ENCODE measurements at places on chromosomes 1 and 21.
A peak's percentile ranks its signal among the peaks of the same experiment; 100 is the strongest.

GRCh38 chr1:155167166-155168104 lies 5.7 kb downstream of the KRTCAP2 start:
- DNase-seq, result peak; percentile 79

- no peak for DNase-seq
Observed at GRCh38 chr1:27602462-27603308, 1.3 kb downstream of the AHDC1 start.

DNA sequence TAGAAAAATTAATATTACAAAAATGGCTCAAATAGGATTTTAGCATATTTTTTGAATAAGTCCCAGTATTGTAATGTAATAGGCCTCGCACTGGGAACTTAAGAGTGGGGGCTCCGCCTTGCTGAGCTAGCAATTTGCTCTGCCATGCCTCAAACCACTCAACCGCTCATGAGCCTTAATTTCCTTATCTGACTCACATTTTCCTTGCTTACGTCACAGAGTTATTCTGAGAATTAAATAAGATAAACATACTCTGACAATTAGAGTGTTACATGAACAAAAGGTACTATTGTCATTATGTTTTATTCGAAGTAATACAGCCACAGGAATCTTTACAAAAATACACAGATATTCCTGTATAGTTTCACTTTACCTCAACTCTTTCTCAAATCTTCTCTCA lies 108.1 kb downstream of the SLC44A5 start:
- DNase-seq, result no peak

GRCh38 chr1:5651964-5652821 lies 340.0 kb downstream of the NPHP4 start:
- DNase-seq, result no peak

DNA sequence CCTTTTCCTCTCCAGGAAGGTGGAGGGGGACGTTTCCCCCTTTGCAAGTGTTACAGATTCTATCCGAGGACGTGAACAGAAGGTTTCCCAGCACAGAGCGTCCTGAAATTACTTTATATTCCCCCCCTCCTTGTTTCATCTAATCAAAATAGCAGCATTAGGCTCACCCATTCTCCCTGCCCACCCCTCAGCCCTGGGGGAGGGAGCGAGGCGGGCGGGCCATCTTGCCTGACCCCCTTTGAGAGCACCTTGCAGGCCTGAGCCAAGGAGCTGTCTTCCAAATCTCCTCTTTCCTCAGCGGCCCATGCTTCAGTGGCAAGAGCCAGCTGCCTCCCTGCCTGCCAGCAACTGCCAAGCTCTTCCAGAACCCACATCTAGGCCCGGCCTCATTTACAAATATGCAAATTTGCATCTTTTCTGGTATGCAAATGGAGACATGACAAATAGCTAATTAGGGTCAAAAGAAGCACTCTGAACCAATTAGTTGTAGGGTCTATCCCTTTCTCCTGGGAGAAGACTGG lies 69.1 kb upstream of the POU3F1 start:
- no peak for DNase-seq

GRCh38 chr1:218787826-218788225 lies 385.9 kb upstream of the LYPLAL1 start:
- no peak for DNase-seq

DNA sequence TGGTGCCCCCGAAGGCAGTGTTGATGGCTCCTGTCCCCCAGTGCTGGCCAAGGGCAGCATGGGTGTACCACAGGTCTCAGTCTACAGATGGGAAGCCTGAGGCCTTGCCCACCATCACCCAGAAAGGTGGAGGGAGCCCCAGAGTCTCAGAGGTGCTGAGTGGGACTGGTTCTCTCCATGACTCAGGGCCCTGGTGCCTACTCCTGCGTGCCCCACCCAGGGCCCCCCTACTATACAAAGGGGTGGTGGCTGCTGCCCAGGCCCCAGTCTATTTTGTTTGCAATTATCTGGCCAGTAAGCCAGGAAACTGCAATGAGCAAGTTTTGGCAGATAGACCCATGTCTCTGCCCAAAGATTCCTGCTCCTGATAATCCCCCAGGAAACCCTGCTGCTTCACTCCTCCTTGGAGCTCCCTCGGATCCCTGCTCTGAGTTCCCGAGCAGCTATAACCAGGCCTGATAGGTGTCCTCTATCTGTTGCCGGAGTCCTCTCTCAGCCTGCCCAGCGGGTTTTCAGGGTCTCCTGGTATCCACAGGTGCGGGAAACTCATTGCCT lies 41.7 kb downstream of the EDN2 start:
- DNase-seq, result no peak

DNA sequence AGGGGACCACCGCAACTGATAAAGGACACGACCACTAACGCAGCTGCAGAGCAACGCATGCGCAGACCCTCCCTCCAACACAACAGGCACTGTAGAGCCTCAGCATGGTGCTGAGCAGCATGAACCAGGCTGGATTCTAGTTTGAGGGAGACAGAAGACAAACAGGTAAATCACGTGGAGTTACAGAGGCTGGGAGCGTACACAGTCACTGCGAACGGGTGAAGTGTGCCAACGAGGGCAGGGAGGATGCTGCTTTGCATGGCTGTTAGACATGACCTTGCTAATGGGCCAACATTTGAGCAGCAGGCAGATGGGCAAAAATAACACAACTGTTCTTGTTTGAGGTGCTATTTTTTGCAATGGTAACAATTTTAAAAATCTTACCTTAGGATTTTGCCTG lies 55.2 kb upstream of the NADK start:
- DNase-seq, result no peak

- no peak for DNase-seq
Observed at GRCh38 chr1:182971219-182971618, 18.3 kb upstream of the SHCBP1L start.

- DNase-seq, result no peak
Observed at GRCh38 chr21:33362044-33362555, 37.3 kb downstream of the IFNAR1 start.

- DNase-seq, result no peak
Observed at GRCh38 chr1:55288245-55288644, 73.1 kb upstream of the USP24 start.

DNA sequence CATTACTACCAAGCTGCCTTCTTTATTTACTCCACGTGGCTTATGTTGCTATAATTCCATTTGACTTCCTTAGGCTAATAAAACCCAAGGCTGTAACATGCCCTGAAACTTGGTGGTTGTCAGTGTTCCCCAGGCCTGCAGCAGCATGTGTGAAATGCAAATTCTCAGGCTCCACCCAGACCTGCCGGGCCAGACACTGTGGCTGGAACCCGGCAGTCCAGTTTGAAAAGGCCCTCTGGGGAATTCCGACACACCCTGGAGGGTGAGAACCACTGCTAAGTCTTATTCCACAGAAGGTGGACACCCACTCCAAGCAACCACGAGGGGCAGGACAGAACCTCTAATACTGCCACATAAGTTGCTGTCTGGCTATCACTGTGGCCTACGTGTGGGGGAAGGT lies 41.4 kb downstream of the URB1 start:
- DNase-seq, result no peak

DNA sequence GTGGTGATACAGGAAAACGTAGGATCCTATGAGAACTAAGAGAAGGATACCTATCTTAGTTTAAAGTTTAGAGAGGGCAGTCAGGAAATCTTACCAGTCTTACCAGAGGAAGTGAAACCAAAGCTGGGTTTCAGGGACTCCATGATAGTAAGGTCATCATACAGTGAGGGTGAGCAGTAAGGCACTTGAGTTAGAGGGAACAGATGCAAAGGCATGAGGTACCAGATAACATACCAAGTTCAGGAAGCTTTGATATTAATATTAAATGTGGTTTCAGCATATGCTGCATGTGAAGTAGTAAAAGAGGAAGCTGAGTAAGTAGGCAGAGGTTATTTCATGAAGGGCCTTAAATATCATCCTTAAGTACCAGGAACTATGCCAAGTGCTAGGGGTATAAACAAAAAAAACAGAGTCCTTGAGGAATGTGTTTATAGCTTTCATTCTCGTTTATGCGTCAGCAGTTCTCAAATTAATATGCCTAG lies 16.9 kb downstream of the ATG4C start:
- DNase-seq, result no peak

GRCh38 chr1:77950873-77951272 lies 28.0 kb downstream of the FUBP1 start:
- DNase-seq, result no peak

- no peak for DNase-seq
Observed at GRCh38 chr21:23936224-23936623, 1671.1 kb downstream of the MRPL39 start.

DNA sequence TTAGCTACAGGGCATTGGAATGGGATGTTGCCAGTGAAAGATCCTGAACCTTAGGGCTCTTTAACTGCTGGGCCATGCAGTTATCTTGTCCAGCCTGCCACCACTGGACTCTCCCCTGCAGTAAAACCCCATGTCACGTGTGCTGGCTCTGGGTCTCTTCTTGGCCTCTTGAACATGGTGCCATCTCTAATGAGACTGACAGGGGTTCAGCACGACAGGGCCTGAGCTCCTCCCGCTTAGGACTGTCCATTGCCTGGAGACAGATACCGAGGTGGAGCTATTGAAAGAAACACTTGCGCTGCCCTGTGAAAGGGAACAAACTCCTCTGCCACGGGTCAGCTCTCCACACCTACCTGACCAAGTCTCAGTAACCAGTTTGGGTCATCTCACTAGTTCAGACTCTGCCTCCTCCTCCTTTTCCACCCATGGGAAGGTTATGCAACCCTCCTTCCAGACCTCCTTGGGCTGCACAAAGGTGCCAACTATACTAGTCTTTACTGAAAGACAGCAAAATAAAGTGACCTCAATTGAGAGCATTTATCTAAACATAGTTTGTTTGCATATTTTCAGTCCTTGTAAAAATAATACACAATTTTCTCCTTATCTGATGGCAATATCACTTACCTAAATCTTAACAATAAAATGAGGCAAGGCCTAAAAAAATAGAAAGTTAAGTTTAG lies 66.0 kb downstream of the GNG12 start:
- no peak for DNase-seq

- DNase-seq, result no peak
Observed at GRCh38 chr1:234976861-234977680, 151.6 kb downstream of the TOMM20 start.

DNA sequence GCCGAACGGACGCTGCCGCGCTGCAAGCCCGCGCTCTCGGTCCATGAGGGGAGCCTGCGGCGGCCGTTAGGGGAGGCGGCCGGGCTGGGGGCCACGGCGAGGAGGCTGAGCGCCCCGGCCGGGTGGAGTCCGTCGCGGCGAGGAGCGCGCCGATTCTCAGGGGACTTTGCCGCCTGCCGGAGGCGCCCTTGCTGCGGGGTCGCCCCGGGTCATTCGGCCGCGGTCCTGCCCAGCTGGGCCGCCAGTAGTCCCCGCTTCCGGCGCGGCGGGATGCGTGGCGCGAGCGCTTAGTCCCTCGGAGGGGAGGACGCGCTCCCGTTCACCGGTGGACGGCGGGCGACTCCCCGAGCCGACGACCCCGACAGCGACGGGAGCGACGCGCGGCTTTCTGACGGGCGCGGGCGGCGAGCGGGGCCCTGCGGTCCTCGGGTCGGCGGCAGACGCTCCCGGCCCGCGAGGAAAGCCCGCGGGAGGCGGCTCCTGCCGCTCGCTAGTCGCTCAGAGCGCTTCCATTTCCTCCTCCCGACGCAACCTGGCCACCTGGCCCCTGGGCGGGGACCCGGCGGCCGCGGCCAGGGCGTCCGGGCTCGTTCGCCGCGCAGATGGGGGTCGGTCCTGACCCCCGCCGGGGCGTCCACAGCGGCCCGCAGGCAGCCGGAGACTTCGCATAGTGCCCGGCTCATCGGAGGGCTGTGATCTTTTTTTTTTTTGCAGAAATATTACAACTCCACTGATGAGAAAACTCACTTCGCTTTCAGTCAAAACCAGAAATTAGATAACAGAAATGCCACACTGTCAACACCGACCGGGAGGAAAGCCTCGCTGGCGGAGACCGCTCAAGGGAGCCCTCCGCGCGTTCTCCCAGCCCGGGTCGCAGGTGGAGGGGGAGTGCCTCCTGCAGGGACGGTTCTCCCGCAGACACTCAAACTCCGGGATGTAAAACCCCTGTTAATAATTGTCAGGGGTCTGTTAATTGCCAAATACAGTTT lies 641 bp upstream of the ZBTB21 start:
- DNase-seq, result no peak

DNA sequence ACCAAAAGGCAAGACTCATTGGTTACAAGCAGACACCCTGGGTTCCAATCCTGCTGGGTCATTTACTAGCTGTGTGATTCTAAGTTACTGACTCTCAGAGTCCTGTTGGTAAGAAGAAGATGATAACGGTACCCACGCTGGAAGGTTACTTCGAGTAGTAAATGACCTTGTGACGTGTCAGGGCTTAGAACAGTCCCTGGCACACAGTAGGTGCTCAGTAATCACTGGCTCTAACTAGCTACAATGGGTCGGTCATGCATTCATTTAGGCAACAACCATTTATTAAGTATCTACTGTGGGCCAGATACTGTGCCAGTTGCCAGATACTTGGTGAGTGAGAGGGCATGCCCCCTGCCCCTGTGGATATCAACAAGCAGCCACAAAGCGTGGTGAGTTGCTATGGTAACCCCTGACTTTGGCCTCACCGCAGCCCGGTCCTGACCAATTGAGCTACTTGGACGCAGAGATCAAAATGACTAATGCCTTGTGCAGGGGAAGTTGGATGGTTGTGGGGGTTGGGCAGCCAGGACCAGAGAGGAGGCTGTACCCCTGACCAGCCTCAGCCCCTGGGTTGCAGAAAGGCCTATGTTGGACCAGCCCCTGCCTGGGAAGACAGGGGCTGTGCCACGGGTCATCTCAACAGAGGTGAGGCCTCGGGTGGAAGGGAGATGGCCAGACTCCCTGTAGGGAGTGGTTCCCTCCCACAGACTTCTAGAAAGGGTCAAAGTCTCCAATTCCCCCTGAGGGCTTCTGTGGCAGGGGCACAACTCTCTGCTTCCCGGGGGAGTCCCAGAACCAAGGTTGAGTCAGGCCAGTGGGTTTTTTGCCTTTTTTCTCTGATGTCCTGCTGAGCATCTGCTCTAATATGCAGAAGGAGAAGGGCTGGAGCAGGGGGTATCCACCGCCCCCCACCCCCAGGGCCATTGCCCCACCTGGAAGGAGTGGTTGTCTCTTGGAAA lies 16.0 kb downstream of the DHRS3 start:
- DNase-seq, result no peak
